ENCODE measurements at places on chromosomes 11 and 22.

- DNase-seq, result no peak
These were observed 146.7 kb downstream of the LDLRAD3 start for GRCh38 chr11:36090356-36091109.

DNA sequence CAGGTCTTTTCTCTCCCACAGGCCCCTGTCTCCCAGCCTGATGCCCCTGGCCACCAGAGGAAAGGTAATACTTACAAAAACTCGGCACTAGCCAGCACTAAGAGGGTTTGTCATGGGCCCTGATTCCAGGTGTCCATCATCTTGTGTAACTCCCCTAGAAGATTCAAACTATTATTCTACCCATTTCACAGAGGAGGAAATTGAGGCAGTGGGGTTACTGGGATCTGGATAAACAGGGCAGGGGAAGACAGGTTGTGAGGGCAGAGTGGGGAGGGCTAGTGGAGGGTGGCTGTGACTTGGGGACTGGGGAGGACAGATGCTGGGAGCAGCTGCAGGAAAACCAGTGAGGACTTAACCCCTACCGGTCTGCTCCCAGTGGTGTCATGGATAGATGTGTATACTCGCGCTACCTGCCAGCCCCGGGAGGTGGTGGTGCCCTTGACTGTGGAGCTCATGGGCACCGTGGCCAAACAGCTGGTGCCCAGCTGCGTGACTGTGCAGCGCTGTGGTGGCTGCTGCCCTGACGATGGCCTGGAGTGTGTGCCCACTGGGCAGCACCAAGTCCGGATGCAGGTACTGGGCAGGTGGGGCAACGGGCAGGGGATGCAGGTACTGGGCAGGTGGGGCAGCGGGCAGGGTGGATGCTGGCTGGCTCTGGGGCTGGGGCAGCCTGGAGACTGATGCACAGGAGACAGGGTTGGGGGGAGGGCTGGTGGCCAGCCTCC is 1.2 kb downstream of the VEGFB start:
- DNase-seq, result no peak

GRCh38 chr11:69979632-69980031 is 98.5 kb upstream of the ANO1 start:
- DNase-seq, result no peak

DNA sequence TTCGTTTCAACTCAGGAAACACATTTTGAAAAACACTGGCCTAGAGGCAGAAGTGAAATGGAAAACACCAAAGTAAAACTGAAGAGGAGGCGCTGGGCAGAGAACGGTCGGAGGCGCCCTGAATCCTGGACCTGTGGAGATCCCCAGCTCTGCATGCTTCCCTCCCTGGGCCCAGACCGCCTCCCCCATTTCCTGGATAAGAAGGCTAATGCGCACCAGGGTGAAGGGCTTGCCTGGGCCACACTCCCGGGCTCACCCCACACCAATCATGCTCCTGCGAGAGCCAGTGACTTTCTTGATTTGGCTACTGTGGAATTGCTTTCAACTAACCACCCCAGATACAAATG is 167.1 kb downstream of the CRYBB2 start:
- DNase-seq, result no peak

DNA sequence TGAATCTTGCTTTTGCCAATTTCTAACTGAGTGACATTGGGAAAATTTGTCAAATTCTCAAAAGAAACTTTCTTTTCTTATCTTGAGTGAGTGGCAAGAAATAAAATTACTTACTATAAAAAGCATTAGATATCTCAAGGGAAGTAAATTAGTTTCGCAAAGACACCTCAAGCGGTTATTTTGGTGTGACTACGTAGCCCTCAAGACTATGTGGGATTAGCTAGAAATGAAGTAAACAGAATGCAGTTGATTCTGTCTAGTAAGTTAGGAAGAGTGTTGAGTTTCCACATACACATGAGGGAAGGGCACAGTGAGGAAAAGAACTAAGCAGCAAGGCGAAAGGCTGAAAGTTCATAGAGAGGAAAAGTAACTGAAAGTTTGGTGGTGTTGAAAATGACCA is 28.3 kb upstream of the MS4A6A start:
- DNase-seq, result no peak
